ENCODE measurements at places on chromosomes 5 and 9. TPM values are rescaled to one million over a fixed set of nuclear protein-coding genes. Genes with fewer than 3 reads are reported as not detected.

Gene FBP2
- total RNA-seq: not detected

Gene FAM153A
- total RNA-seq: 3.7 TPM

Gene CMBL
- 7.6 TPM for total RNA-seq

Gene PCDHGA7
- total RNA-seq: 8.1 TPM

Gene ERCC6L2
- total RNA-seq: 112 TPM

Gene SHC3
- 59.0 TPM for total RNA-seq

Gene PSAT1
- 41.6 TPM for total RNA-seq

Gene SNAPC4
- total RNA-seq: 9.8 TPM

Gene WNK2
- 30.7 TPM for total RNA-seq

Gene MARCOL
- total RNA-seq: not detected

Gene FAM78A
- 1.2 TPM for total RNA-seq

Gene NR5A1
- not detected for total RNA-seq

Gene PCDHA9
- total RNA-seq: 12.3 TPM

Gene SPINK6
- total RNA-seq: not detected

Gene QRFP
- not detected for total RNA-seq

All from temporal lobe (tissue), 4 donors.